Stimulated activated CD8-positive, alpha-beta memory T cell treated with anti-CD3 and anti-CD28 coated beads, Interleukin-4, amount 100 ng/mL, for 1 hour (primary cell): ENCODE measurements at places on chromosomes 12 and 14.

GRCh38 chr14:60839657-60840056, 105.1 kb downstream of the MNAT1 start:
- DNase-seq, result no peak

DNA sequence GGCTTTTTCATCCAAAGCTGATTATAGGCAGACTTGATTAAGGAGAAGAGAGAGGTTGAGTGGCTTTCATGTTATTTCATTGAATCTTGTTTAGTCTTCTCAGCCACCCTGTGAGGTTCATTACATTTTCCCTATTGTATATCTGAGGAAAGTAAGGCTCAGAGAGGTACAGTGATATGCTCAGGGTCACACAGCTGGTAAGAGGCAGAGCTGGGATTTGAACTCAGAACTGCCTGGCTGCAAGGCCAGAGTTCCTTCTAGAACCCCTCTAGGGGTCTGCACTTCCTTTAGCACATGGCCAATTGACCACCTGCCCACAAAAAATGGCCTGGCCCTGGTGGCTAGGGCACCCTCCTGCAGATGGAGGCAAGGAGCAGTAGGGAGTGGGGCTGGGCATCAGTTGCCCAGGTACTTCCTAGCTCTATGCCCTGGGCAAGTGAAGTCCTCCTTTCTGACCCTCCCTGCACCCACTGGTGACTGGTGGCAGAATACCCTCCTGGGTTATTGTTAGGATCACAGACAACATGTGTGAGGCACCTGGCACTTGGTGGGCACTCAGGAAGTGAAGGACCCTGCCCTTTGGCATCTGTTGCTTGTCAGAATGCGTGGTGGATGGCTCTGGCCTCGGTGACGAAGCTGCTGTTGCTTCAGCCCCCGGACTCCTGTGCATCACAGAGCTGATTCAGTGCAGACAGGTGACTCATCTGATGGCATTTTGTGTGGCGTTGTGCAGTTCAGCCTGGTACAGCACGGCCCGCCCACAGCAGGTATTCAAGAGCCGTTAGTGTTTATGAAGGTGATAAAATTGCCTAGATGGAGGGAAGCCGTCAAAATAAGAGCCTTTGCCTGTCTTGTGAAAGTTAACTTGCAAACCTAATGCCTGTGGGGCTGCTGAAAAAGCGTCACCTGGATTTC, 115.8 kb downstream of the SLC25A47 start:
- no peak for DNase-seq

- DNase-seq, result no peak
These were observed 59.9 kb downstream of the SETD3 start for GRCh38 chr14:99420711-99421110.

GRCh38 chr12:113465808-113466453, 5.7 kb downstream of the LHX5 start:
- DNase-seq, result no peak

DNA sequence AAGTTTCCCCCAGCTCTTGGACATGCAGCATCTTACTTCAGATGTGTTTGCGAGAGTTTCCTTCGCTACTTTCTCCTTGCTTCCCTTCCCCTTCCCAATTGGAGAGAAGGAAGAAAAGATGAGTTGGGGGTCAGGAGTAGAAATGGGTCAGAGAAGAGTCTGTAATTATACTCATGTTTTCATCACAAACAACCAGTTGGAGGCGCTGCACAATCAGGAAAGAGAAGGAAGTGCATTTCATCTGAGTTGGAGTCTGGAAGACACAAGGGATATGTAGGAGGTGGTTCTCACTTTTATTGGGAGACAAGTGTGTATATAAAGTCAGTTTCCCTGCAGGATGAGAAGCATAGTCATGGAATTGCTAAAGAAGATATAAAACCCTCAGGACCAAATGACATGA, 31.3 kb upstream of the VSX2 start:
- no peak for DNase-seq

GRCh38 chr14:20723488-20723887, 22.2 kb upstream of the EDDM3A start:
- no peak for DNase-seq

- DNase-seq, result no peak
These were observed 14.4 kb upstream of the SDR39U1 start for GRCh38 chr14:24456980-24457379.

GRCh38 chr14:30180219-30180618, 252.6 kb upstream of the PRKD1 start:
- no peak for DNase-seq

DNA sequence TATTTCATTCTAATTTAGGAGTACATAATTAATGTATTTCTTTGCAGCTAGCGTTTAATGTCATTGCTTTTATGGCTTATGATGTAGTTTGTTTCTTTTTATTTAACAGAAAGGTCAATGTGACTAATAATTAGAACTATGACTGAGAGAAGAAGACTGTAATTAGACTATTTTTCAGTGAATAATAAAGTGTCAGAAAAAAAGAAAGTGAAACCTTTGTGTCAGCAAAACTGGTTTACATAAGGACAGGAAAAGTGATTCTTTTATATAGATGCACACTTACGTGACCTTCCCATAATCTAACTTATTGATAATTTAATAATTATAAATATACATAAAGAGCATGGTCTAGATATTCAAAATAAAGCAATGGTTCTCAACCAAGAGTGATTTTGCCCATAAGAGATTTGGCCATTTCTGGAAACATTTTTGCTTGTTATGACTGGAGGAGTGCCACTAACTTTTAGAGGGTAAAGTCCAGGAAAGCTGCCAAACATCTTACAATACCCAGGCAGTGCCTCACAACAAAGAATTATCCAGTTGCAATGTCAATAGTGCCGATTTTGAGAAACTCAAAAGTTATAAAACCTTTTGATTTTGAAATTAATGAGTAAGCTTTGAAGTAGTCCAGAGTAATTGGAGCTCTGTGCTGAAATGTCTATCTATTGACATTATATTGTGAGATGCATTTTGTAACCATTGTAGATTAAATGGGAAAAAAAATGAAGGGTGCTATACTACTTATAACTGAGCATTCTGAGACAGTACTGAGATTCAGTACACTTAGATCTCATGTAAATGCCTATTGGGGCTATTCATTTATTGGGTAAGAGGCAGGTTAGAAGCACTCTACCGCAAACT, 227.1 kb downstream of the C12orf50 start:
- DNase-seq, result no peak

DNA sequence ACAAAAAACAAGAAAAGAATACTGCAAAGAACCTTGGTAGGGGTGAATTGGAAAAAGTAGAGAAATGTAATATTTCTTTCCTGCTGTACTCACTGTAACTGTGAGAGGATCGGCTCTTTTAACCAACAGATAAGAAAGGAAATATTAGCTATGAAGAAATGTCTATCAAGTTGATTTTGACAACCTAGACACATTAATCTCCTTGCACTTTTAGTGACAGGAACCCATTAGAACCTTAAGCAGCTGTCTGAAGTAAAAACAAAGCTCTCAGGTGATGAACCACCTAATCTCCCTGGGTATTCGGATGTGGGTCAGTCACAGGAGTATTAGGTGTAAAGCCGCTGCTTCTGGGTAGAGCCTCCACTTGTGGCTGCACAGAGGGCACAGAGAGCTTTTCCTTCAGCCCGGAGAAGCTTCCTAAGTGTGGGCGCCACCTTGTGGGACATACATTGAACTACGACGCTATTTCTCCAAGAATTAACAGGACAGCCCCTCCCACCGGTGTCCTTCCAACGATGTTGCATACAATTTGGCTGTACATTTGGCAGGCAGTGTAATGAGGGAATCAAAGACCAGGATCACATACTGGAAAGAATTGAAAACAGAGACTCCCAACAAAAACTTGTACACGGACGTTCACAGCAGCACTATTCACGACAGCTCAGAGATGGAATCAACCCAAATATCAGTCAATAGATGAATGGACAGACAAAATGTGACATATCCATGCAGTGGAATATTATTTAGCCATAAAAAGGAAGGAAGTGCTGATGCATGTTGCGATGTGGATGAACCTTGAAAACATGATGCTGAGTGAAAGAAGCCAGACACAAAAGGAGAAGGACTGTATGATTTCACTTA, 28.9 kb upstream of the MAPKAPK5 start:
- peak; percentile 30 for DNase-seq

DNA sequence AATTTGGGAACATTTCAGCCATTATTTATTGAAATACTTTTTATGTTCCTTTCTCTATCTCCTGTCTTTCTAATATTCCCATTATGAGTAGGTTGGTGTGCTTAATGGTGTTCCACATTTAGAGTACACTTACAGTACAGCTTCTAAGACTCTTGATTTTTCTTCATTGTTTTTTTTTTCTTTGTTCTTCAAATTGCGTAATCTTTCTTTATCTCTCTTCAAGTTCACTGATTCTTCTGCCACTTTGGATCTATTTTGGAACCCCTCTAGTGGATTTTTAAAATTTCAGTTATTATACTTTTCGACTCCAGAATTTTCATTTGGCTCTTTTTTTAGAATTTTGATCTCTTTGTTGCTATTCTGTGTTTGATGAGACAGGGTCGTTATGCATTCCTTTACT, 157.7 kb downstream of the ADGRD1 start:
- no peak for DNase-seq

DNA sequence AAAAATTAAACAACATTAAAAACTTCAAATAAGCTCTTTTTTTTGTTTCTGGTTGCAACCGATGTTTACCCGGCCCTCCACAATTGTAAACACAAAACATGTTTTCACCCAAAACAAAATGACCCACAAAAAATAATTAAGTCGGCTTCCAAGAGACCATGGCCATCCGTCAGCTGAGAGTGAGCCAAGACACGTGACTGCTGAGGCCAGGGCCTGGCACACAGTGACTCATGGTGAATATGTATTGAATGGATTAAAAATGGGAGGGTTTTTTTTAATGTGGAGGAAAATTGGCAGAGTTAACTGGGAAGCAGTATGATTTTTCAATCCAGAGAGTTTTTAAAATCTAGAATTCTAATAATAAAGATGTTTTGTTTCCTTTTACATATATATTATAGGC, 13.8 kb upstream of the CPNE8 start:
- no peak for DNase-seq

DNA sequence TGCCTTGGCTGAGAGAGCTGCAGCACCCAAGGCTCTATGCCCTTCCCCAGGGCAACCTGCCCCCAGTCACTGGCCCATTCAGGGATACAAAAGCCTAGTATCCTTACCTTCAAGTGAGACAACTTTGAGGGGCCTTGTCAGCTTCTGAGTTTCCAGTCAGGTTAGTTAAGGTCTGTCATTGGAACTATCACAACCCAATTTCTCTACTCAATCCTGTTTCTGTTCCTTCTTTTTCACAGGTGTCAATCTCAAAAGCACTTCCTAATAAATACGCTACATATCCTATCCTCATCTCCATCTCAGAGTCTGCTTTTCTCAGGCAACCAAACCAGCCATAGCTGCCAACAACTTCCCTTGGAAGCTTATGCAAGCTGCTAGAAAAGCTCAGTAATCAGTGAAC, 4.9 kb upstream of the PTGDR start:
- DNase-seq, result no peak

- no peak for DNase-seq
These were observed 21.3 kb downstream of the SCAF11 start for GRCh38 chr12:45969084-45969483.

- no peak for DNase-seq
These were observed 22.4 kb downstream of the RXYLT1 start for GRCh38 chr12:63802012-63802608.

DNA sequence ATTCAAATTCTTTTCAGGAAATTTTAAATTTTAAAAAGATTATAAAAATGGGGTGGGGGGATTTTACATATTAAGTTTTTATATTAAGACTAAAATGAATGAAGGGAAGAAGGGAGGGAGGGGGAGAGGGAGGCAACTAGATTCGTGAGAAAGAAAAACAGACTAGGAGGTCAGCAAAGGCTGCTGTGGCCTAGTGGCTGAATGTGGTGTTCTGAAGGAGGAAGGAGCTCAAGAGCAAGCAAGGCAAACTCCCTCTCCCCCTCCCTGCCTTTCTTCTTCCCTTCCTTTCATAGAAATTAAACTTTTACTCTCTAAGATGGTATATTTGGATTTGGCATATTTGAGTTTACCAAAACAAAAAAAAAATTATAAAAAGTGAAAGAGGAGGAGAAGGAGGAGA, 18.1 kb downstream of the DYRK2 start:
- no peak for DNase-seq

GRCh38 chr12:11431486-11431885, 36.1 kb upstream of the PRB2 start:
- no peak for DNase-seq

GRCh38 chr12:108668063-108668462, 34.4 kb upstream of the SELPLG start:
- DNase-seq, result no peak
